IMR-90 (cell line): ENCODE measurements at places on chromosomes 2 and 18.

GRCh38 chr2:115036818-115037217, 594.4 kb downstream of the DPP10 start:
- H3K27ac ChIP-seq, result no peak overlapping the region
- H3K27me3 ChIP-seq, result no peaks in the 10 kb centered on the region
- no peaks in the 10 kb centered on the region for H3K36me3 ChIP-seq
- DNase-seq, result no peak
- H3K4me3 ChIP-seq, result no peak overlapping the region
- no peaks in the 10 kb centered on the region for H3K4me1 ChIP-seq

GRCh38 chr2:150279686-150280085, 207.8 kb downstream of the RND3 start:
- DNase-seq, result no peak
- no peaks in the 10 kb centered on the region for H3K27me3 ChIP-seq
- H3K36me3 ChIP-seq, result no peaks in the 10 kb centered on the region

DNA sequence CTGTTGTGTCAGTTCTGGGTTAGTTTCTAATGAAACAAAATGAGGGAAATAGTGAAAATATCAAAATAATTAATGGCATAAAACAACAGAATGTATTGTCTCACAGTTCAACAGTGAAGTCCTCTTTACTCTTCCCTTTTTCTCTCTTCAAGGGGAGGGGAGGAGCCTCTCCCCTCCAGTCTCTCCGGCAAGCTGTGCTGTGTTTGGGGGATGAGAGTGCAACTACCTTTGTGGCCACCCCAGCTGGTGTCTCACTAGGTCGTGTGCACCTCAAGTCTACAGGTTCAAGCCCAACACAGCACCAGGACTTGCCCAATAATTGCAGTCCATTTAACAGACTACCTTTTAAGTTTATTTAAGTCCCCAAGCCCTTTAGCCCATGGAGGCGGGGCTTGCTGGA, 271.7 kb upstream of the DOK6 start:
- no peaks in the 10 kb centered on the region for H3K36me3 ChIP-seq
- DNase-seq, result no peak
- H3K4me3 ChIP-seq, result no peak overlapping the region
- no peak overlapping the region for H3K27ac ChIP-seq
- H3K27me3 ChIP-seq, result no peaks in the 10 kb centered on the region

GRCh38 chr2:101265893-101266499, 13.3 kb downstream of the CNOT11 start:
- H3K27ac ChIP-seq, result no peak overlapping the region
- no peak for DNase-seq
- no peak overlapping the region for H3K4me3 ChIP-seq
- peaks cover 44% of the 10 kb centered on the region for H3K36me3 ChIP-seq
- no peaks in the 10 kb centered on the region for H3K4me1 ChIP-seq
- no peaks in the 10 kb centered on the region for H3K27me3 ChIP-seq

DNA sequence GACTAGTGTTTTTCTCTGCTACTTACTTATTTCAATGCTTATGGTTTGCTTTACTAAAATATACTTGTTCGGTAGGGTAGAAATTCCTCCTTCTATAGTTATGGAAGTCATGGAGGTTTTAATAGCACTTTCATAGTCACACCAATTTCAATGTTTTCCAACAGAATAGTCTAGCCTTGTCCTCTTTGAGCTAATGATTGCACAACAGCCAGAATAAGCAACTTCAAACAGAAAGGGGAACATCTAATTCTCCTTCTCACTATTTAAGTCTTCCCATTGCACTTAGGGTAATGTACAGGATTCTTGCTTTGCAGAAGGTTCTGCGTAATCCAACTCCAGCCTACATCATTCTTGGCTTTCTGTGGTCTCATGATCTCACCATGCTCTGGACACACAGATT, 287.7 kb upstream of the GCFC2 start:
- H3K4me3 ChIP-seq, result no peak overlapping the region
- no peak overlapping the region for H3K27ac ChIP-seq
- no peaks in the 10 kb centered on the region for H3K27me3 ChIP-seq
- H3K4me1 ChIP-seq, result no peaks in the 10 kb centered on the region
- DNase-seq, result no peak

GRCh38 chr2:8617590-8617989, 64.3 kb upstream of the ID2 start:
- H3K4me1 ChIP-seq, result no peaks in the 10 kb centered on the region
- H3K4me3 ChIP-seq, result no peak overlapping the region
- no peaks in the 10 kb centered on the region for H3K36me3 ChIP-seq
- no peak overlapping the region for H3K27ac ChIP-seq
- DNase-seq, result no peak

DNA sequence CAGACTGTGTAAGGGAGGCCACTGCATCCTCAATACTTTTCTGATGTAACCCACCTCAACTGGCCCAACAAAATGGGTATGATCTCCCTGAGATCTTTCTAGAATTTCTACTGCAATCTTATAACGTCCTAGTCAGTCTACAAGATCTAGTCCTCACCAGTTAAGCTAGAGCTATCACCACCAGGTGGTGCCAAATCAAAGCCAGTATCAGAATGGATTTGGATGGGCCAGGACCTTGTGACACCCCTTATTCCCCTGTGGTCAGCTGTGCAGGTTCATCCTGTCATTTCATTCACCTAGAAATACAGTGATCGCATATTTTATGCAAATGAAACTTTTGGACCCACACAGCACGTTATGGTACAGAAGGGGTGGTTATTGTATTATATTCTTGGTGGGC, 90.3 kb downstream of the OLA1 start:
- no peak overlapping the region for H3K4me3 ChIP-seq
- DNase-seq, result no peak
- no peaks in the 10 kb centered on the region for H3K36me3 ChIP-seq

GRCh38 chr2:9017411-9017810, 13.9 kb upstream of the MBOAT2 start:
- H3K4me3 ChIP-seq, result no peak overlapping the region
- peaks cover 6% of the 10 kb centered on the region for H3K27me3 ChIP-seq
- no peak for DNase-seq
- H3K27ac ChIP-seq, result no peak overlapping the region
- H3K36me3 ChIP-seq, result no peaks in the 10 kb centered on the region
- H3K4me1 ChIP-seq, result no peaks in the 10 kb centered on the region

- no peaks in the 10 kb centered on the region for H3K36me3 ChIP-seq
- DNase-seq, result no peak
- peaks cover 15% of the 10 kb centered on the region for H3K27me3 ChIP-seq
- no peaks in the 10 kb centered on the region for H3K4me1 ChIP-seq
- no peak overlapping the region for H3K4me3 ChIP-seq
- no peak overlapping the region for H3K27ac ChIP-seq
Observed at GRCh38 chr2:71630454-71631328, 177.3 kb downstream of the DYSF start.

- no peak overlapping the region for H3K27ac ChIP-seq
- H3K27me3 ChIP-seq, result peaks cover 45% of the 10 kb centered on the region
- DNase-seq, result no peak
- no peaks in the 10 kb centered on the region for H3K4me1 ChIP-seq
Observed at GRCh38 chr2:100720445-100720844, 99.5 kb upstream of the NPAS2 start.

- no peak overlapping the region for H3K4me3 ChIP-seq
- H3K27me3 ChIP-seq, result no peaks in the 10 kb centered on the region
- H3K27ac ChIP-seq, result no peak overlapping the region
- no peaks in the 10 kb centered on the region for H3K36me3 ChIP-seq
Observed at GRCh38 chr2:15834381-15835031, 105.8 kb upstream of the MYCN start.

DNA sequence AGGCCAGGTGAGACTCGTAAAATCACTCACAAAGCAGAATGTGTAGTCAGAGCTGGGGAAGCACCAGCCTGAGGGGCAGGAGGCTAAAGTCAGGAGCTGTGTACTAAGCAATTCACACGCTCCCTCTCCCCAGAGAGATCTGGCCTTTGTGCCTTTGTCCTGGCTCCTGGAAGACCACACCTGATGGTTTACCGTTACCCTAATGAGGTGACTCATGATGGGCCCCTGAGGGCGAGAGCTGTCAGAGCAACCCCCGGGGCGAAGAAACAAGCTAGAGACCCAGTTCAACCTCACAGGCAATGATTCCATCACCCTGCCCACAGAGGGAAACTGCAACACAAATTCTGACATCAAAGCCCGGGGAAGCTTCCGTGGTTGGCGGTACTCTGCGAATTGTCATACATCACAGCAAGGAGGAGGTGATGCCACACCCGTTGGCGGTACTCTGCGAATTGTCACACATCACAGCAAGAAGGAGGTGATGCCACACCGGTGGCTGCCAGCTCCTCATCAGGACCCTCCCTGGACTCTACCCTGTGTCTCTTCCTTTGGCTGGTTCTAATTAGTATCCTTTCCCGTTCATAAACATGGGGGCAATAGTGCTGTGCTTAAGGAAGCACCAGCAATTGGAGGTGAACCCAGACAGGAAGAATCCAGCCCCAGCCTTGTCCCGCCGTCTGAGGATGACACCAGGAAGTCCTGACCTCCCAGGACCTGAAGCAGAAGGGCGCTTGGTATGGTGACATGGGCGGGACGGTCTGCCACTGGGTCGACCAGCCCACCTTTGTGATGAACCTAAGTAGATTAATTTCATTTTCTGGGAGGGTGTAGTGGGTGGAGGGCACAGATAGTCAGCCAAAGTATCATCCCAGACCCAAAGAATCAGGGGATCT, 30.5 kb downstream of the B3GNT7 start:
- no peaks in the 10 kb centered on the region for H3K4me1 ChIP-seq
- H3K27me3 ChIP-seq, result peaks cover 7% of the 10 kb centered on the region
- no peak overlapping the region for H3K27ac ChIP-seq
- no peak for DNase-seq

DNA sequence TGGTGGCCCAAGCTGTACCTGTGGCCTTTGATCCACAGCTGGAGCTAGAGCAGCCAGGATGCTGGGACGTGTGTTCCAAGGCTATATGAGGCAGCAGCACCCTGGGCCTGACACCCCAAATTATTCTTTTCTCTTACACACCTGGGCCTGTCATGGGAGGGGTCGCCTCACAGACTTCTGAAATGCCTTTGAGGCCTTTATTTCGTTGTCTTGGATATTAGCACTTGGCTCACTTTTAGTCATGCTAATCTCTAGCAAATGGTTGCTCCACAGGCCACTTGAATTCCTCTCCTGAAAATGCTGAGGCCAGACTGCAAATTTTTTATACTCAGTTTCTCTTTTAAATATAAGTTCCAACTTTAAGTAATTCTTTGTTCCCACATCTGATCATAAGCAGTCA, 22.0 kb upstream of the IL1R2 start:
- no peaks in the 10 kb centered on the region for H3K36me3 ChIP-seq
- no peak for DNase-seq
- peaks cover 7% of the 10 kb centered on the region for H3K27me3 ChIP-seq
- no peak overlapping the region for H3K4me3 ChIP-seq
- no peak overlapping the region for H3K27ac ChIP-seq

- H3K36me3 ChIP-seq, result peaks cover 5% of the 10 kb centered on the region
- H3K27ac ChIP-seq, result peak overlapping the region; percentile 88
- peaks cover 33% of the 10 kb centered on the region for H3K4me1 ChIP-seq
Observed at GRCh38 chr2:201128933-201129505, 13.1 kb downstream of the CFLAR start.

DNA sequence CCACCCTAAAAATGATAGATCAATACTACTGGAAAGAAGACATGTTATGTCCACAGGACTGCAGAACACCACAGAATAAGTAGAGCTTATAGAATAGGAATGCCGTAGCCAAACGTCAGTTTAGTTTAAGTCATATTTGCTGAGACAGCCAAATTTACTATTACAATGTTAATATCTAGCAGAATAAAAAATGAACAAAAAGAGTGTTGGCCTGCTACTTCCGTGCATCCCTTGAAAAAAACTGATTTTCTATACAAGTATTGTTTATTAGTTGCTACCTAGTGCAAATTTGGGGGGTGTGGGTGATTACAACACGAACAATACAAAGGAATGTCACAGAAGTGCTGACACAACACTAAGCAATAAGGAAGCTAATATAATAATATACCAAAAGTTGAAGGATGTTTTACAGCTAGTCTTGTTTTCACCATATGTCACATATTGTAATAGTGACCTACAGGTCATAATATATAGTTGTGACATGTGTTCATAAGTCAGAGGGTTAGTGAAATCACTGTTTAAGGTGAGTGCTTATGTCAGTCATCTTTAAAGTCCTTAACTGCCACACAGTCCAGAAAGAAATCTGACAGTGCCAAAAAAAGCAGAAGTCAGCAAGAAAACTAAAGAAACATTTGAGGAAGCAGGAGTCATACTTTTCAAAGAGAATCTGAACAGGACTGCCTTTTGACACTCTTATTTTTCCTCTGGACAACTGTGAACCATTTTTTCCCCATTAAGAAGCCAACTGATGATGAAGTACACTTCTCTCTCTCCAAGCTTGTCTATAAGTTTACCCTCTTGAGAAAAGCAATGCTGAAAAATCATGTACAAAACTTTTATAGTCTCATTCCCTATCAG, 376.4 kb downstream of the ZEB2 start:
- no peak overlapping the region for H3K27ac ChIP-seq
- no peak overlapping the region for H3K4me3 ChIP-seq
- peaks cover 2% of the 10 kb centered on the region; the same call in 1 of the 2 replicates for H3K4me1 ChIP-seq
- no peaks in the 10 kb centered on the region for H3K36me3 ChIP-seq
- H3K27me3 ChIP-seq, result no peaks in the 10 kb centered on the region

GRCh38 chr2:98293931-98294687, 52.1 kb upstream of the CNGA3 start:
- no peak overlapping the region for H3K4me3 ChIP-seq
- no peaks in the 10 kb centered on the region for H3K36me3 ChIP-seq
- no peaks in the 10 kb centered on the region for H3K4me1 ChIP-seq
- DNase-seq, result no peak

DNA sequence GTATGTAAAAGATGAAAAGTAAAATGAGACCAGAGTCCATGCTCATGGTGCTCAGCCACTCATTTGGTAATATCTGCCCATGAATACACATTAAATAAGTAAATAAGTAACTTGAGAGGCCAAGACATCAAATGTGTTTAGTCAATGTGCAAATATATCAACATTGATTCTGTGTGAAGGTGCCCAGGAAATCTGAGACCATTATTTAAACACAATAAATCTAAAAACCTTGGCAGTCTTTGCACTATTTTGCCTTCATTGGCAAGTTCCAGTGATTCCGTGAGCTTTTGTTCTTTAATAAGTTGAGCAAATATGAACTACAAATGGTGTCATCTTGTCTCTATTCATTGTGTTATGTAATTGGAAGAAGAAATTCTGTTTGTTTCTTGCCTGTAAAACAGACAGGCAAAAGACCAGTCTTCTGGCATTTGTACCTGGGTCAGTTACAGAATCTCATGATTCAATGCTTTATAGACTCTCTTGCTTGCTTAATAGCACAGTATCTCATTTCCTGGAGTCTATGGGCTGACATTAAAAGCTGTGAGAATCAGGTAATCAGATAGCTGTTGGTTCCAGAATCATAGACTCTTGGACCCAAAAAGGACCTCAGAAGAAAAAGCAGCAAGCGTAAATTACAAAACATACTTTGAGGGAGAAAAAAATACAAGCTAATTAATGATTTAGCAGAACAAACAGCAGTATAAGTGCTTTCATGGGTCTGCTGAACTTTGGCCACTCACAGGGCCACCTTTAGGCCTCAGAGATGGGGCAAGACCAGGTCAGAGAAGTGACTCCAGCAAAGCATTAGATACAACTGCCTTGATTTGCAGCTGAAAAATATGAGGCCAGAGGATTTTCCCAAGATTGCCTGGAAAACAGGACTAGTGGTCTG, 20.0 kb upstream of the SERPINB3 start:
- H3K4me1 ChIP-seq, result no peaks in the 10 kb centered on the region; the same call in 1 of the 2 replicates
- no peak overlapping the region for H3K27ac ChIP-seq
- no peaks in the 10 kb centered on the region for H3K27me3 ChIP-seq
- DNase-seq, result no peak

GRCh38 chr2:28447943-28448792, 47.7 kb upstream of the PLB1 start:
- DNase-seq, result peak; percentile 91
- H3K4me3 ChIP-seq, result no peak overlapping the region
- no peaks in the 10 kb centered on the region for H3K27me3 ChIP-seq
- no peaks in the 10 kb centered on the region for H3K36me3 ChIP-seq
- H3K4me1 ChIP-seq, result peaks cover 37% of the 10 kb centered on the region
